ENCODE measurements at places on chromosomes 12 and 14.

GRCh38 chr12:94012590-94012989, 135.8 kb upstream of the PLXNC1 start:
- DNase-seq = no peak

GRCh38 chr14:71361336-71361735, 454.1 kb downstream of the PCNX1 start:
- DNase-seq = no peak

GRCh38 chr12:7162691-7163114, 26.8 kb upstream of the PEX5 start:
- peak; percentile 53 for DNase-seq

DNA sequence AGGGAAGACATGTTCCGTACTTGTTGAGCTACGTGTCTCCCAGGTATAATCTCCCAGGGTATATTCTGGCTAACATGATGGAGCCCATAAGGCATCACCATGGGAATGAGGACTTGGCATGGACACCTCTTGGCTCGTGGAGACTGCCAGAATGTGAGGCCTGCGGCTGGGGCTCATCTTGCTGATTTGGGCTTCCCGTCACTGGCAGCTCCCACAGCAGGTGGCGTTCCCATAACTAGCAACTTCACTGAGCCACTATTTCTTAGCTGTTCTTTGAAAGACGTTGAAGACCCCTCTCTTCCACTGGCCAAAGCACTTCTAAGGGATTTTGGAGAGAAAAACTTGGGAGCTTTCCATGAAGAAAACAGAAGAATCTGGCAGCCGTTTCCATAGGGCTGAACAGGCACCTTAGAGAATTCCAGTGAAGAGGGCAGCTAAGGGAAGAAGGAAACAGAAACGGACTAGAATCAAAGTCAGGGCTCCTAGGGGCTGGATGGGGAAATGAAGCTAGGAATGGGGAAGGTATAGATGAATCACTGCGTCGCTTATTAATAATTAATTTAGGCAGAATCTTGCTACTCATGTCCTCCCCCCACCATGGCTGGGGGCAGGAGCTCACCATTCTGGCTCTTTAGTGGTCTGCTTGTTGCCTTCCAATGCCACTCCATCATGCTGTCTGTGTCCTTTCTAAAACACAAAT, 39.7 kb upstream of the FOS start:
- DNase-seq = no peak

- DNase-seq = no peak
Observed at GRCh38 chr12:92539976-92540781, 162.6 kb upstream of the PLEKHG7 start.

DNA sequence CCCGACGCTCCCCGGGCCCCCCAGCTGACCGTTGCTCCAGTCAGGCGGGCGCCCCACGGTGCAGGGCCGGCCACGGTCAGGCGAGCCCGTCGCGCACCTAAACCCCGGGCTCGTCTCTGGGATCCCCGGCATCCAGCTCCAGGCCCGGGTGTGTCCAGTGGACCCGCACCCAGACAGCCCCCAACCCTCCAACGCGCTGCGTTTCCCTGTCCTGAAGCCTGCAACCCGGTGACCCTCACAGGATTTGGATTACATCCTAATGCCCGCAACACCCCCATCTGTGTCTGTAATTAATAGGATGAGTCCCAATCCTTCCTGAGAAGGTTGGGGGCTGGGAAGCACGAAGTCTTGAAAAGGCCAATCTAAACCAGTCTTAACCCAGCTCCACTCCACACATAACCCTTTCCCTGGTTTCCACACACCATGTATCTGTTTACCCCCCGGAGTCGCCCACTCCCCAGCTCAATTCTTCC, 10.4 kb downstream of the CPNE6 start:
- no peak for DNase-seq

DNA sequence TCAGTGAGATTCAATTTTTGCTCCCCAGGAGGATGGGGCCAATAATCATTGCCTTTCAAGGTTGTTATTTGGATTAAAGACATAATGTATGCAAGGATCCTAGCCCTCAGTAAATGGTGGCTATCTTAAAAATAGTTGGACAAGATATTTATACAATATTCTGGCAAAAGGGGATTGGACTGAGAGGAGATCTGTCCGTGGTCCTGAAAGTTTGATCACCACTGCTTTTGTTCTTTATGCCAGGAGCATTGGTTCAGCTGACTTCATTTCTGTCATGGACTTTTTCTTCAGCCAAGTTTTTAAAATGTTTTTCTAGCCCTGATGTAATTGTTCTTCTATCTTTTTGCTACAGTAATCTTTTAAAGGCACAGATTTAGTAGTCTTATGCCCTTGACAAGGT, 70.2 kb upstream of the TCL1A start:
- peak; percentile 5 for DNase-seq

DNA sequence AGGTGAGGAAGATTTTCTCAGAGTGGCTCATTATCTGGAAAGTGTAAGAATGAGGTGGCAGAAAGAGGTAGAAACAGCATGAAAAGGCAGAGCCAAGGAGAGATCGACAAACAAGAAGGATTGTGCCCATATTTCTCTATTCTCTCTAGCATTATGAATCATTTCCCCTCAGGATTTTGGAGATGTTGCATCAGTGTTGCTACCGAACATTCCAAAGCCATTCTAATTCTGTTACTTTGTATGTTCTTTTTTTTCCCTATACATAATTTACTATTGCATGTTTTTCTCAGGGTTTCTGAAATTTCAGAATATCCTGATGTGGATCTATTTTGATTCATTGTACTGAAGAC, 61.4 kb downstream of the KICS2 start:
- no peak for DNase-seq

DNA sequence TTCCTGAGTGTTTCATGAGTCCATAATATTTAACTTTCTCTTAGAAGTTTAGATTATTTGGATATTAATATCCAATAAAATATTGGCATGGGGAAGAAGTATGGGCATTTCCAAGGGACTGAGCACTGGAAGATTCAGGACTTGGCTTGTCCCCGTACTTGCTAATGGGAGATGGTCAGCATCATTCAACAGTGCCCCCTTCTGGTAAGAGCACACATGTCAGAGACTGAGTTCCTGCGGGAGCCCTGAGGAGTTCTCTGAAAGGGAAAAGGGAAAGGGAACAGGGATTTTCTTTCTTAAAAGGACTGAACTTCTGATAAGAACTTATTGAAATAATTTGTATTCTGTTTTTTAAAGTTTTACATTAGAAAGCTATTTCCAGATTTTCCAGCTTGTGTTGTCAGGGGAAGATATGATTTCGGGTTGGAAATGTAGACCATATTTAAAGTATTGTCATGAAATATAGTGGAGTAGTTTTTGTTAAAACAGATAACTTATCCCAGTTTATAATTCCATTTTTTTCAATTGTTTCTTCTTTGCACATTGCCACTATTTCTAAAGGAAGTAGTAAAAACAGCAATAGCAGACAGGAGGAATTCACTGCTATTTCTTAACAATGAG, 59.8 kb upstream of the C12orf71 start:
- peak; percentile 51 for DNase-seq

GRCh38 chr14:55571125-55571889, 8.7 kb upstream of the KTN1 start:
- DNase-seq = no peak

- no peak for DNase-seq
Observed at GRCh38 chr14:91466192-91466591, 43.9 kb downstream of the PPP4R3A start.

DNA sequence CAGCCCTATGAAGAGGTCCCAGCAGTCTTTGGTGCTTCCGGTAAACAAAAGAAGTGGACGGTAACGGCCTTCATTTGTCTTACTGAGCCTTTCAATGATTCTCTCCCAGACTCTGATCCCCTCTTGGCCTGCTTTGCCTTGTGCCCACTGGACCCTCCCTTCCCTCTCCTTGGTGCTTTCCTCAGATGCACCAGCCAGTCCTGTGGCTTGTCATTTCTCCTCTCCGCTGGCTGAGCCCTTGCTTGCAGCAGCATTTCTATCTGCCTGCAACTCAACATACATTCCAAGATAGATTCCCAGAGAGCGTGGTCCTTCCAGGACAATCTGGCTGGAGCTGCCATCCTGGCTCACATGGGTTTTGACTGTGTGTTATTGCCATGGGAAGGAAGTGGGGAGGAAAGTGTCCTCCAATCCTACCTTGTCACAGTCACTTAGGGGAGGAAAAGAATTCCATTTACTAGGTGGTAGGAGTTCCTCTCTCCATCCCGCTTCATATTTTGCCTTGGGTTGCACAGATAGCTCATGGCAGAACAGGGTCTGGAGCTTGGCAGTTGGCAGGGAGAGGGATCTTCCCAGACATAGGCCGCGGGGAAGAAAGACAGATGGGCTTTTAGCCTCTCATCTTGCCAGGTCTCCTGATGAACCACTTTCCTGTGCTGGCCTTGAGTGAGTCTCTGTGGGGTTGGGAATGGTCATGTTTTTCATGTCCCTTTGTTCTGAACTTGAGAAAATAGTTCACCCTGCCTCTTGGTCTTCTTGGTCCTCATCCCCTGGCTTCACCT, 92.8 kb upstream of the KCNA1 start:
- no peak for DNase-seq

GRCh38 chr12:6460751-6461371, 9.0 kb downstream of the TAPBPL start:
- DNase-seq = peak; percentile 70

Measured in stimulated activated CD4-positive, alpha-beta T cell treated with anti-CD3 and anti-CD28 coated beads, Interleukin-15, amount 100 ng/mL, for 24 hours (primary cell).